ENCODE measurements at places on chromosomes 5 and 9.
A peak's percentile ranks its signal among the peaks of the same experiment; 100 is the strongest.

DNA sequence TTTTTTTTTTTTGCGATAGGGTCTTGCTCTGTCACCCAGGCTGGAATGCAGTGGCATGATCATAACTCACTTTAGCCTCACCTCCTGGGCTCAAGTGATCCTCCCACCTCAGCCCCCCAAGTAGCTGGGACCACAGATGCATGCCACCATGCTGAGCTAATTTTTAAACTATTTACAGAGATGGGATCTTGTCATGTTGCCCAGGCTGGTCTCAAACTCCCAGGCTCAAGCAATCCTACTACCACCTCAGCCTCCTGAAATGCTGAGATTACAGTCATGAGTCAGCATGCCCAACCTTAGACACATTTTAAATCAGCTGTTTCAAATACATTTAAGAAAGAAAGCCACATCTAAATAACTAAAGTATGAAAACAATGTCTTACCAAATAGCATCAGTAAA is 439.0 kb downstream of the EBF1 start:
- no peak for DNase-seq

- no peak for DNase-seq
Measured at GRCh38 chr5:6510132-6510531, 61.5 kb downstream of the UBE2QL1 start.

DNA sequence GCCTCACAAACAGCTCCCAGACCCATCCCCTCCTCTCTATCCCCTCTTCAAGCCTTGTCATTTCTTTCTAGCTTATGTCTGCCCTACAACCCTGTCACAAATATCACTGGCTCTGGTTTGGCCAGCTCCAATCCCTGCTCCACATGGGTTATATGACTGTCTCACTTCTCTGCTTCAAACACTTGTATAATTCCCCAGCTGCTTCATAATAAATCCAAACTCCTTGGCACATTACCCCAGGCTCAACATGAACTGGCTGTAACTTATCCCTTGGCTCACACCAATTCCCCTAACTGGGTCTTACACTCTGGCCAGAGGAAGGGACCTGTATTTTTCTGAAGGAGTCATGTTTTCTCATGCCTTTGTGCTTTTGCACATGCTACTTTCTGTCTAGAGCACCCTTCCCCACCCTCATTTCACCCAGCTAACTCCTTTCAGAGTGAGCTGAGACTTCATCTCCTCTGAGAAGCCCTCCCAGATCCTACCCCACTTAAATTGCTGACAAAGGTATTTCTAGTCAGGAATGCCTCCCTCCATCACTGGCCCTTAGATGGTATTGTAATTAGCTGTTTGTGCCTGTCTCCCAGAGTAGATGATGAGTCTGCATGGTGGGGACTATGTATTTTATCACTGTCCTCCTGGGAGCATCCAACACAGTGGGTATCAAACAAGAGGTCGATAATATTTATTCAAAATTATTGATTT is 5.3 kb downstream of the PRXL2C start:
- DNase-seq = no peak

DNA sequence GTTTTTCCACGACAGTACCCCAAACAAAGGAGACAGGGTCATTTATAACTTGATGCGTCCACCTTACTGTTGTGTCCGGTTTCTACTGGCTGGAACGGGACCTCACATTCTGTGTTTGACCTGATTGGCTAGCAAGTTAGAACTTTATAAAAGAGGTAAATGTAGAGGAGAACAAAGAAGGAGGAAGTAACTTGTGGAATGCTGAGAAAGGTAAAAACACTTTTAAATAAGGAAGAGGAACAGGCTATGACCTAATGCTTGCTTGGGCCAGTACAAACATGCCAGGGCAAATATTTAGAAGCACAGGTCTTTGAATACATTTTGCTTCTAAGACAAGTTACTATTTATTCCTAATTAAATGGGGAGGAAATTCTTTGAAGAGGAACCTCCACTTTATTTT is 251.6 kb downstream of the KIAA0825 start:
- DNase-seq = no peak

GRCh38 chr9:126526218-126527108 is 87.3 kb upstream of the LMX1B start:
- no peak for DNase-seq

DNA sequence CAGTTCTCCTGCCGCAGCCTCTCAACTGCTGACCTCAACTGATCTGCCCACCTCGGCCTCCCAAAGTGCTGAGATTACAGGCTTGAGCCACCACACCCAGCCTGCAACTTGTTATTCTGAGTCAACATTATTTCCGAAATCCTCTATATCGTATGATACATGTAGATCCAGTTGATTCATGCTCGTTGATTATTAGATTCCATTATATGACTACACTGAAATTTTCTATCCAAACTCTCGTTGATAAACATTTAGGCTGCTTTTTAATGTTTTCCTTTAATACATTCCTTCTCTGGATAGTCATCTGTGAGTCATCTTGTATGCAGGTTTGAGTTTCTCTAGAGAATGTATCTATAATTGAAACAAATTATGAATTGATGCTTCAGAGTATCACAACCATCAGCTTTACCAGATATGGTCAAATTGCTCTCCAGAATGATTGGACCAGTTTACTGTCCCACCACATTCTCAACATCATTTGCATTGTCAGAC is 4.1 kb downstream of the CDK7 start:
- DNase-seq = no peak

GRCh38 chr5:103919506-103919905 is 356.9 kb upstream of the NUDT12 start:
- no peak for DNase-seq

DNA sequence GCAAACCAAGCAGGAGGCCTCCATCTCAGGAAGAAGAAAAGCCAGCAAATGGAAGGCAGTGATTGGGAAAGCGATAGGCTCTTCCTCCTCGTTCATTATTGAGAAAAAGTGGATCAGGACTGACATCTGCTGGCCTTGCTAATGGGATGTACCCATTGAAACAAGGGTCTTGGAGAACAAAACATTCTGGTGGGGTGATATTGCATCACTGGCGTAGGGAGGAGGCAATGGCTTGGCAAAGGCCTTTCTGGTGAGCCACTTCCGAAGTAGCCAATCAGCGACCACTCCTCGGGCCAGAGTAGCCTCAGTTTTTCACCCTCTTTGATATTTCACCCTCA is 86.7 kb upstream of the NFIB start:
- peak; percentile 53 for DNase-seq
